ENCODE measurements at places on chromosomes 5 and 9.

- no peak for DNase-seq
These were observed 32.8 kb downstream of the OLFM1 start for GRCh38 chr9:135120249-135120648.

DNA sequence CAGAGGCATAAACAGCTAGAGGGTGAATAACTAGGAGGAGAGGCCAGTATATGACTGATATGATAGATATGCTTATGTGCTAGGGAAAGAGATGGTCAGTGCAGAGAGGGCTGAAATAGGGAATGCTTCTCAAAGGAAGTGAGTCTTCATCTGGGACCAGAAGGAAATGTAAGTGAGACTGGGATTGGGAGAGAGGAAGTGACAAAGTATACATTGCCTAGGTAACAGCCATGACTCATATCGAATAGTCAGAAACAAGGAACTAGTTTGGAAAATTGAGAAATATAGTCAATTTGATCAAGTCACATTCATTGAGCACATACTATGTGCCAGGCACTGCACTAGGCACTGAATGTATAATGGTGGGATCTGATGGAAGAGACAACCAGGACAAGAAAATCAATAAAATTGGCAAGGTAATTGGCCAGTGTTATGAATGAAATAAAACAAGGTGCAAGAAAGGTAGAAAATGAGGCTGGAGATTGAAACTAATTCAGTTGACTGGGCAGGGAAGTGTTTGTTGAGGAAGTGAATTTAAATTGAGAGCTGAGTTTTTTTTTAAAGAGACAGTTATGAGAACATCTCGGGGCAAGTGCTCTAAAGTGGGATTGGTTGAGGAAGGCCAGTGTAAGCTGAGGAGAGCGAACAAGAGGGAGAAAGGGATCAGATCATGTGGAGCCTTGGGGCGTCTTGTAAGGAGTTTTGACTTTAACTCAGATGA is 4.3 kb downstream of the ERAP2 start:
- no peak for DNase-seq

GRCh38 chr5:33726422-33727165 is 165.2 kb downstream of the ADAMTS12 start:
- DNase-seq, result no peak

- DNase-seq, result no peak
These were observed 604.5 kb downstream of the ISL1 start for GRCh38 chr5:51987669-51988209.

- no peak for DNase-seq
These were observed 4.3 kb downstream of the GFM2 start for GRCh38 chr5:74762599-74762998.

DNA sequence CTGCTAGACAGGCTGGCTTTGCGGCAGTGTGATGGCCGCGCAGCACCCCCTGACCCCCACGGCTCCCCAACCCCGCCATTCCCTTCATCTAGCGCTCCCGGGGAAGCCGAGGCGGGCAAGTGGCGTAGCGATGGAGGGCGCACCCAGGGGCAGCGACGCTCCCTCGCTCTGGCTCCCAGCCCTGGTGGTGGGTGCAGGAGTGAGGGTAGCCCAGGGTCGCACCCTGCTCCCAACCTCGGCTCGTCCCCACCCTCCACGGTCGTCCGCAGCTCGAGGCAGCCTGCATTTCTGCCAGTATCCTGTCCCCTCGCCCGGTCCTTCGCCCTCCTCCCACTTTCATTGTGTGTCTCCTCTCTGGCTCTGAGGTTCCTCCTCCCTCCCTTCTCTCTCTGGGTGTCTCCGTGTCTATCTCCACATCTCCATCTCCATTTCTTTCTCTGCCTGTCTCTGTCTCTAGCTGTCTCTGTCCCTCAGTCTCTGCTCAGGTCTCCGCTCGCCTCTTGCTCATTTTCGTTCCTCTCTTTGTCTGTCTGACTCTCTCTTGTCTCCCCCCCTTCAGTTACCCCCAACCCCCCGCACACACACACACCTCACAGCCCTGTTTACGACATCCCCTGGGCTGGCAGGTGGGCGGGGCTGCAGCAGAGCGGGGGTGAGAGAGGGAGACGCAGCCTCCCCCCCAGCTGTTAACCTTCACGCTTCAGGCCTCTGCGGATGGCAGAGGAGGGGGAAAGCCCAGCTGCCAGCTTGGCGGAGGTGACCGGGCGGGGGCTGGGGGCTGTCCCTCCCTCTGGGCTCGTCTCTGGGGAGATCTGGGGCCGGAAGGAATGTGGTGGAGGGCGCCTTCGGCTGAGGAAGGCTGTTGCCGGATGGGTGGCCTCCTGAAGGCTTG is 48.7 kb upstream of the PSD2 start:
- DNase-seq, result no peak

Measured in NCI-H2029 (cell line).